ENCODE measurements at places on chromosomes 6 and 20. TPM values are rescaled to one million over a fixed set of nuclear protein-coding genes. Genes with fewer than 3 reads are reported as not detected.

OPRM1 gene
- total RNA-seq: not detected

DNA sequence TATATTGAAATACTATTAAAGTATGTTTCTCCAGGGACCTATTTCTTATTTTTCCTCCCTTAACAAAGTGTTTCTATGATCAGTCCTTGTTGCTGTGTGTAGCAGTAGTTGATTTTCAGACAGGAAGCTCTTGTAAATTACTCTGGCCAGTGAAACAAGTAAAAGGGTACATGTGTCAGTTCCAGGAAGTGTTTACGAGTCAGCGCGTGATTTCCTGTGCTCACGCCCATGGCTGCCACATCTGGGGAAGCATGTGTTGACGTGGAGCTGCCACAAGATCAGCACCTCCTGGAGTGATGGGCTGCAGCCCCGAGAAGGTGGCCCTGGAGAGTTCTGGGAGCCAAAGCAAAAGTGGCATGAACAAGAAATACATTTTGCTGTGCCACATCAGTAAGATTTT, 38.6 kb upstream of the GGTLC1 start:
- H3K27me3 ChIP-seq: no peaks in the 10 kb centered on the region
- H3K27ac ChIP-seq: peak overlapping the region; percentile 74
- peak overlapping the region; percentile 65 for H3K4me3 ChIP-seq

- H3K27ac ChIP-seq: no peak overlapping the region
- H3K36me3 ChIP-seq: no peaks in the 10 kb centered on the region
- no peak for ATAC-seq
- H3K27me3 ChIP-seq: no peaks in the 10 kb centered on the region
- H3K4me1 ChIP-seq: peaks cover 4% of the 10 kb centered on the region
- no peak overlapping the region for H3K4me3 ChIP-seq
Observed at GRCh38 chr6:38180586-38180985, 361.1 kb downstream of the ZFAND3 start.

DNA sequence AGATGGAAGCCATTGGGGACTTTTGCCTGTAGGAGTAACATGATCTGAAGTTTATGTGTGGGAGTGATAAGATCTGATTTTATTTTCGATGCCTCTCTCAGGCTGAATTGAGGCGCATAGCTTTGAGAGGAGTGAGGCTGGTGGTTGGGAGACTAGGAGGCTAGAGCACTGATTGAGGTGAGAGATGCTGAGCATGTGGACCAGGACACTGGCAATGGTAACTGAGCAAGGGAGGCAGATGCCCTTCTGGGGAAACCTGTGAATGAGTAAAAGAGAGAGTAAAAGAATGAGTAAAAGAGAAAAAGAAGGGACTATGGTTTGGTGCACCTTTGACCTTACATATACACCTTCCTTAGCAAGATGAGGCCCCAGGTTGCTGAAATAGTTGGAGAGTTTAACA, 3.0 kb downstream of the RRP36 start:
- H3K36me3 ChIP-seq: peaks cover 74% of the 10 kb centered on the region
- H3K27me3 ChIP-seq: no peaks in the 10 kb centered on the region
- H3K4me3 ChIP-seq: peak overlapping the region; percentile 12
- H3K4me1 ChIP-seq: peaks cover 16% of the 10 kb centered on the region
- ATAC-seq: peak; percentile 25
- H3K27ac ChIP-seq: peak overlapping the region; percentile 40

DNA sequence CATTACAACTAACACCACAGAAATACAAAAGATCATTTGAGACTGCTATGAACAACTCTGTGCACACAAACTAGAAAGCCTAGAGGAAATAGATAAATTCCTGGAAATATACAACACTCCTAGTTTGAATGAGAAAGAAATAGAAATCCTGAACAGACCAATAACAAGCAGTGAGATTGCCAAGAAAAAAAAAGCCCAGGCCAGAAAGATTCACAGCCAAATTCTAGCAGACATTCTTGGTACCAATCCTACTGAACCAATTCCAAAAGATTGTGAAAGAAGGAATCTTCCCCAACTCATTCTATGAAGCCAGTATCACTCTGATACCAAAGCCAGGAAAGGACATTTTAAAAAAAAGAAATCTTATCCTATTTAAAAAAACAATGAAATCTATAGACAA, 7.0 kb upstream of the CDK19 start:
- H3K4me3 ChIP-seq: no peak overlapping the region
- no peak for ATAC-seq
- no peaks in the 10 kb centered on the region for H3K36me3 ChIP-seq
- no peak overlapping the region for H3K27ac ChIP-seq

DNA sequence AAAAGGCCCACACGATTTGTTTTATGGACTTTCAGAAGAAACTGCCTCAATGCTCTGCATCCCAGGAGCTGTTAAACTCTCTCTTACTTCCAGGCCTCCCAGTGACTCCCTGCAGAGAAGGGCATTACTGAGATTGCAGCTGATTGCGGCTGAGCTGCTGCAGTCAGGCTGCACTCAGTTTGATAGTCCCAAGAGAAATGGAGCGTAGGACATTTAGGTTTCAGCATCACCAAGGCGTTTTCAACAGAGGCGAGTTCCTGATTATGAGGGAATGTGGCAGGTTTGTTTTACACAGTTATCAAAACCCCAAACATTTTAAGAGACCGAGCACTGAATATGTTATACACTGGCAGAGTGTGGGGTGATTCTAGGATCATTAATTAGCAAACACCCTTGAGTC, 145.6 kb downstream of the TBX18 start:
- ATAC-seq: no peak
- H3K27me3 ChIP-seq: no peaks in the 10 kb centered on the region
- no peaks in the 10 kb centered on the region for H3K4me1 ChIP-seq
- no peak overlapping the region for H3K4me3 ChIP-seq
- no peak overlapping the region for H3K27ac ChIP-seq

- no peak overlapping the region for H3K27ac ChIP-seq
- ATAC-seq: no peak
- H3K36me3 ChIP-seq: no peaks in the 10 kb centered on the region
- no peaks in the 10 kb centered on the region for H3K4me1 ChIP-seq
- H3K27me3 ChIP-seq: peaks cover 3% of the 10 kb centered on the region
- no peak overlapping the region for H3K4me3 ChIP-seq
Observed at GRCh38 chr6:40551966-40552505, 35.1 kb downstream of the LRFN2 start.

PACSIN1 gene
- 0.09 TPM for total RNA-seq

DNA sequence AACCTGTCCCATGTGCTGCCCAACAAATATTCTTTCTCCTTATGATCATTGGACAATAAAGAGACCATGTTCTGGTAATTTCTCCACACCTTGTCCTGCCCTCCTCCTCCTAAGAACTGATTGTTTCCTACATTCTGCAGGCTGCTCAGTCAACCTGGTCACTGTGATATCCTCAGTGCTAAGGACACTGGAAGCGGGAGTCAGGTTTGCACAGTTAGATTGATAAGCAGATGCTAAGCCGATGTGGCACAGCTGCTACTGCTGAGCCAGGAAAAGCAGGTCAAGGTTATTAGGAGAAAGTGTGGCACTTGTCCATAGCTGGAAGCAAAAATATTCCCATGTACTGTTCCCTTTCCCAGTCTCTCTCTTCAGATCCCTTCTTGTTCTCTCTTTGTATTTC, 154.8 kb downstream of the TFAP2B start:
- no peaks in the 10 kb centered on the region for H3K36me3 ChIP-seq
- no peak for ATAC-seq
- no peak overlapping the region for H3K27ac ChIP-seq
- H3K4me3 ChIP-seq: no peak overlapping the region
- no peaks in the 10 kb centered on the region for H3K27me3 ChIP-seq

DNA sequence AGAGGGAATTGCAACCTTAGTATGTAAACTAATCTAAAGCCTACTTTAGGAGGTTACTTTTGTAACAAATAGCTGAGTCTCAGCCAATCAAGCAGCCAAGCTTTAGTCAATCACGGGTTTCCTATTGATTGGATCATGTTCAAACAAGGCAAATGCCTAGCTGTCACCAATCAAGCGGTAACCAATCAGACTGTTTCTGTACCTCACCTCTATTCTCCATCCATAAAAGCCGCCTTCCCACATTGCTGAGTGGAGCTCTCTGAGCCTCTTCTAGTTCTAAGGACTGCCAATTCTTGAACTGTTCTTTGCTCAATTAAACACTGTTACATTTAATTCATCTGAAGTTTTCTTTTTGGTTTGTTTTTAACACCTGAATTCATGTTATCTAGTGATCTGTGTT, 148.4 kb upstream of the BMP5 start:
- H3K4me1 ChIP-seq: no peaks in the 10 kb centered on the region
- no peak overlapping the region for H3K27ac ChIP-seq
- no peaks in the 10 kb centered on the region for H3K27me3 ChIP-seq
- H3K4me3 ChIP-seq: no peak overlapping the region
- no peaks in the 10 kb centered on the region for H3K36me3 ChIP-seq

GRCh38 chr20:62363920-62364851, 2.9 kb downstream of the LAMA5 start:
- peaks cover 13% of the 10 kb centered on the region for H3K27me3 ChIP-seq
- ATAC-seq: no peak
- no peaks in the 10 kb centered on the region for H3K4me1 ChIP-seq
- no peak overlapping the region for H3K4me3 ChIP-seq

DNA sequence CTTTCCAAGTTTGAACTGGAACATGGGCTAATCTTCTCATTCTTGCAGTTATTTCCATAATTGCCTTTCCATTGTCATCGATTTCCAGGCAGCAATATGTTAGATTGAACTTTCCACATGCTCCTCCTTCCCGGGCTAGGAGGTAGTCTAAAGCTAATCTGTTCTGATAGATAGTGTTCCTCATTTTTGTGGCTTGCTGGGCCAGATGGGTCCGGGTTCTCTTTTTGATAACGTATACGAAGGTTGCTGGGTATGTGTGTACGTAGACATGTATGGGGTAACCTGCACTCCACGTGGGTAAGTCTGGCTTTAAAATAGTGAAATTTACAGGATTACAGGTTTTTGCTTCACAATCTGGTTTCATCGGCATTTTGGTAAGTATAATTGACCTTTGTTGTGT, 14.0 kb upstream of the GMPR start:
- no peak overlapping the region for H3K4me3 ChIP-seq
- H3K27ac ChIP-seq: no peak overlapping the region
- H3K36me3 ChIP-seq: no peaks in the 10 kb centered on the region
- H3K27me3 ChIP-seq: peaks cover 7% of the 10 kb centered on the region
- no peak for ATAC-seq
- no peaks in the 10 kb centered on the region for H3K4me1 ChIP-seq

DNA sequence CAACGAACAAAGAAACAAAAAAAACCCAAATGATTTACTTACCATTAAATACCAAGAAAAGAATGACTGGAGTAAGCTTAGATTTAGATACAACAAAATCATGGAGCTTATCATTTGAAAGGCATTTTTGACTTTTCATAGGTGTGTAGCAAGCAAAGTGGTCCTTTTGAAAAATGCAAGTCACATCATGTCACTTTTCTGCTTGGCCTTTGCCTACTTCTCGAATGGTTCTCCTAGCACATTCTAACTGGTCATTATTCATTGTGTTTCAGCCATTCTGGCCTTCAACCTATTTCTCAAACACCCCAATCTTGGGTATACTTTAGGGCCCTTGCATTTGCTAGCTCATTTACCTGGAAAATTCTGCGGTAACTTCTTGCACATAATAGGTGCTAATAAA, 22.6 kb downstream of the ASXL1 start:
- H3K4me1 ChIP-seq: peaks cover 8% of the 10 kb centered on the region
- no peak overlapping the region for H3K4me3 ChIP-seq
- no peak overlapping the region for H3K27ac ChIP-seq
- H3K36me3 ChIP-seq: peaks cover 91% of the 10 kb centered on the region
- no peaks in the 10 kb centered on the region for H3K27me3 ChIP-seq

DNA sequence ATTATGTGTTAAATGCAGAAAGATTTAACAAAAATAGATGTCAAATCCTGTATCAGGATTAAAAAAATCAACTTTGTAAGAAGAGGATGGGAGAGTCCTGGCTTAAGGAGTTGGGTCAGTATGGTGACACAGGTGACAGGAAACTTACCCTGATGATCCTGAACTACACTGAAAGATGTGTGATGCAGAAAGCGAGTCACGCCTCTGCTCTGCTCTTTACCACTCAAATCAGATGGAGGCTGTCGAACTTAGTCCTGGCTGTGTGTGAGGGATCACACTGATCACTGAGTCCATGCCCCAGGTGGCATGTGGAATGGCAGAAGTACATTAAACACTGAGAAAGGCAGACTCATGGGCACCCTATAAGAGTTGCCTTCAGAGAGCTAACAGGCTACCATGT, 92.9 kb downstream of the GJA10 start:
- H3K36me3 ChIP-seq: peaks cover 84% of the 10 kb centered on the region
- peak; percentile 90 for ATAC-seq
- peak overlapping the region; percentile 52 for H3K4me3 ChIP-seq
- peaks cover 56% of the 10 kb centered on the region for H3K4me1 ChIP-seq
- H3K27me3 ChIP-seq: no peaks in the 10 kb centered on the region

BMP5 gene
- not detected for total RNA-seq

GRCh38 chr6:147421903-147422302, 86.6 kb upstream of the SAMD5 start:
- ATAC-seq: no peak
- no peaks in the 10 kb centered on the region for H3K4me1 ChIP-seq
- H3K36me3 ChIP-seq: no peaks in the 10 kb centered on the region
- no peaks in the 10 kb centered on the region for H3K27me3 ChIP-seq

FAM209A gene
- total RNA-seq: 1.4 TPM

VARS2 gene
- 64.4 TPM for total RNA-seq

DNA sequence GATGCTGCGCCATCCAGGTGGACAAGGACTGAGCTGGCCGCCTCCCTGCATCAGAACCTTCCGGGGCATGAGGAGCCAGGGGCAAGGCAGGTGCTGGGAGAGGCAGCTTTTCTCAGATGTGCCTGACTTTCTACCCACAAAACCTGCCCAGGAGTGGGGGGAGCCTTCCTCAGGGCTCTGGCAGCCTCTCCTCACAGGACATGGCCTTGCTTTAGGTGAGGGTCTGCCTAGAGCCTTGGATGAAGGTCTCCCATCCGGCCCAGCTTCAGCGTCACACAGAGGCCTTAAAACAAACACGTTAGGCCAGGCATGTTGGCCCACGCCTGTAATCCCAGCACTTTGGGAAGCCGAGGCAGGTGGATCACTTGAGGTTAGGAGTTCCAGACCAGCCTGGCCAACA, 7.4 kb downstream of the BCAS4 start:
- H3K4me1 ChIP-seq: peaks cover 15% of the 10 kb centered on the region
- H3K36me3 ChIP-seq: no peaks in the 10 kb centered on the region
- ATAC-seq: no peak

GRCh38 chr6:116158641-116159040, 32.7 kb upstream of the COL10A1 start:
- H3K4me1 ChIP-seq: no peaks in the 10 kb centered on the region
- no peak for ATAC-seq
- H3K36me3 ChIP-seq: peaks cover 22% of the 10 kb centered on the region
- H3K27me3 ChIP-seq: no peaks in the 10 kb centered on the region
- no peak overlapping the region for H3K4me3 ChIP-seq

GRCh38 chr20:62616728-62617621, 25.3 kb upstream of the SLCO4A1 start:
- H3K27ac ChIP-seq: peak overlapping the region; percentile 88
- H3K27me3 ChIP-seq: no peaks in the 10 kb centered on the region
- H3K4me1 ChIP-seq: peaks cover 10% of the 10 kb centered on the region

BACH2 gene
- 22.9 TPM for total RNA-seq
